GM04504 (cell line): ENCODE measurements at places on chromosomes 12 and 14.

- DNase-seq: no peak
Measured at GRCh38 chr12:132439333-132439904, 50.5 kb upstream of the FBRSL1 start.

DNA sequence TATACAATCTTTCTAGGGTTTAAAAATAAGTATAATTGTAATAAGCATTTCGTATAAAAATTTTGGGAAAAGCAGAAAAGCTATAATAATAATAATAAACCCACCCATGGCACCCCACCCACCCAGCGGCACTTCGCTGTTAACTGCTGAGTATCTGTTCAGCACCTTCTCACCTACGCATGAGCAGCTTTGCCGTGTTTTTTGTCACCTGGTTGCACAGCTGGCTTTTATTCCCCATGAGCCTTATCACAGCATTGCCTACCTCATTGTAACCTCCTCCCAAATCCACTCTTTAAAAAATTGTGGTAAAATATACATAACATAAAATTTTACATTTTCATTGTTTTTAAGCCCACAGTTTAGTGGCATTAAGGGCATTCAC lies 34.7 kb downstream of the CYP46A1 start:
- DNase-seq: no peak

- peak; percentile 11 for DNase-seq
Measured at GRCh38 chr14:76710056-76711010, 50.9 kb upstream of the VASH1 start.

DNA sequence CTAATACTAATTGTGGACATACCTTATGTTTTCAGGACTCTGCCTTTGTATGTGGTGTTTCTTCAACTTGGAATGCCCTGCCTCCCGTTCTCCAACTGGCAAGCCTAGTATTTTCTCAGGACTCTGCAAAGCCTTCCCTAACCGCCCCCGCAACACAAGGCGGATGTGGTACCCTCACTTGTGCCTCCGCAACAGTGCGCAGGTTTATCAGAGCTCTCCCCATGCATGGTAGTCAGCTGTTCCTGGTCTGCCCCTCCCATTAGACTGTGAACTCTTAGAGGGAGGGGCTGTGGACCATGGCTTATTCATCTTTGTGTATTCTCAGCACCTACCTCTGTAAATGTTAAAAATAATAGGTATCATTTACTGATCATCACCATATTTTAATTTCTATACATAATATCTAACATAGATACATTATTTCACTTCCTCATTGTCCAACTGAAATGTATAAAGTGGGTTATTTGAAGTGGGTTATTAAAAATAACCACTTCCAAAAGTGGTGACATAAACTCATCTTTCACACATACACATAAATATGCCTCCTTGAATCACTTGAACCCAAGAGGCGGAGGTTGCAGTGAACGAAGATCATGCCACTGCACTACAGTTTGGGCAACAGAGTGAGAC lies 9.0 kb downstream of the LPAR5 start:
- no peak for DNase-seq

DNA sequence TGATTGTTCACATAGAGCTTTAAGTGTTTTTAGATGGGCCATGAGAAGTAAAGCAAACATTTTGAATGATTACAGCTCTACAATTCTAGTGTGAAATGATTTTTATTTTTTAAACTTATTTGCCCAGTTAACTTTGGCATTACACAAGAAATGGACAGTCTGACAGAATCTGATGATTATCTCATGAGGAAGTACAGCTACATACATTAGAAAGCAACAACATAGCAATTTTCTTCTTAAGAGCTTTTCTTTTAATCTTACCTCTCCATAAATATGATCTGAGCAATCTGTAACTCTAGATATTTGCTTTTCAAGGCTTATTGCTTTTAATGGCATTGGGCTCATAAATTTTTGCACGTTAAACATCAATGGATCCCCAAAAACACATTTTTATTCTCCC lies 26.5 kb upstream of the PPP1R12A start:
- no peak for DNase-seq

DNA sequence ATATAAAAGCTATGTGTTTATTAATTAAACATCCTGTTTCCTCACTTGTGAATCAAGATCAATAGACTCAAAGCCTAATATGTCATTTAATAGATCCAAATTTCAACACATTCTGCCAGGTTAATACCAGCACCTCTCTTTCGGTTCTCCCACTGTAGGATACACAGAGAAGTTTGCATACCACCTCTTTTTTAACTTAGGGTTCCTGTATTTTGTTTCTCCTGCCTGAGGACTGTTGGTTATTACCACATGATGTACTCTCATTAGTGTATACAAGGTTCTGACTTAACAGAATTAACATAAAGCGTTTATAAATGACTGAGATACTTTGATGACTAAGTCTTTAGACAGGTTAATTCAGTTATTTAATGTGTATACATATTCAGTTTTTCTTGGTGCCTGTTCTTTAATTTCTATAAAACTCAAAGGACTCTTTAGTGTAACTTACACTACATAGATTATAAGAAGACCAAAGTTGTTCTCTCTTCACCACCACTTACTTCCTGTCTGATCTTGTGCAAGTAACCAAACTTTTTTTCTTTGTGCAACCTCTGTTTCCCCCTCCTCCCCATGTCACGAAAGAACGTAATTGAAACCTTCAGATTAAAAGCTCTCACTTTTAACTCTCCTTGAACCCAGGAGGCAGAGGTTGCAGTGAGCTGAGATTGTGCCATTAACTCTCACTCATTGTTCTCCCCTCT lies 89.8 kb upstream of the DNM1L start:
- DNase-seq: no peak

DNA sequence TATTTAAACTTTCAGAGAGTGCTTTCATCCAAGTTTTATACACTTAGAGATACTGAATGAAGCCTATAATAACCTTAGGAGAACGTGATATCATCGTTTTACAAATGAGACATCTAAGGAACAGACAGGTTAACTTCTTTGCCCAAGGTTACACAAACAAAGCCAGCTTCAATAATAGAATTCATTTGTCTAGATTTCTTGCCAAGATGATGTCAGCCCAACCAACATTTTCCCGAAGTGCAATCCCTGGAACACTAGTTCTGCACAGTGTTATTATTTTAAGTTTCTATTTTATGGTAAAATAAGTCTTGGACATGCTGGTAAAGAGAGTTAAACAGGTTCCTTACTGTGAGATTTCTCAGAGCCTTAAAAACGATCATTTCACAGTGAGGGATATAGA lies 174.6 kb downstream of the SLC25A21 start:
- no peak for DNase-seq

GRCh38 chr12:108649669-108650068 lies 16.0 kb upstream of the SELPLG start:
- DNase-seq: peak; percentile 69

DNA sequence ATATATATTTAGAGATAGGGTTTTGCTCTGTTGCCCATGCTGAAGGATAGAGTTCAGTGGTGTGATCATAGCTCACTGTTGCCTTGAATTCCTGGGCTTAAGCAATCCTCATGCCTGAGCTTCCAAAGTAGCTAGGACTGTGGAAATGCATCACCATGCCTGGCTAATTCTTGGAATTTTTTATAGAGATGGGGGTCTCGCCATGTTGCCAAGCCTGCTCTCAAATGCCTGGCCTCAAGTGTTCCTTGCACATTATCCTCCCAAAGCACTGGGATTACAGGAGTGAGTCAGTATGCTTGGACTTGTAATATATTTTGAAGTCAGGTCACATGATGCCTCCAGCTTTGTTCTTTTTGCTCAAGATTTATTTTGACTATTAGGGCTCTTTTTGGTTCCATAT lies 178.0 kb downstream of the RPAP3 start:
- peak; percentile 35 for DNase-seq

- no peak for DNase-seq
Measured at GRCh38 chr12:48973941-48974673, 2.6 kb upstream of the WNT10B start.

DNA sequence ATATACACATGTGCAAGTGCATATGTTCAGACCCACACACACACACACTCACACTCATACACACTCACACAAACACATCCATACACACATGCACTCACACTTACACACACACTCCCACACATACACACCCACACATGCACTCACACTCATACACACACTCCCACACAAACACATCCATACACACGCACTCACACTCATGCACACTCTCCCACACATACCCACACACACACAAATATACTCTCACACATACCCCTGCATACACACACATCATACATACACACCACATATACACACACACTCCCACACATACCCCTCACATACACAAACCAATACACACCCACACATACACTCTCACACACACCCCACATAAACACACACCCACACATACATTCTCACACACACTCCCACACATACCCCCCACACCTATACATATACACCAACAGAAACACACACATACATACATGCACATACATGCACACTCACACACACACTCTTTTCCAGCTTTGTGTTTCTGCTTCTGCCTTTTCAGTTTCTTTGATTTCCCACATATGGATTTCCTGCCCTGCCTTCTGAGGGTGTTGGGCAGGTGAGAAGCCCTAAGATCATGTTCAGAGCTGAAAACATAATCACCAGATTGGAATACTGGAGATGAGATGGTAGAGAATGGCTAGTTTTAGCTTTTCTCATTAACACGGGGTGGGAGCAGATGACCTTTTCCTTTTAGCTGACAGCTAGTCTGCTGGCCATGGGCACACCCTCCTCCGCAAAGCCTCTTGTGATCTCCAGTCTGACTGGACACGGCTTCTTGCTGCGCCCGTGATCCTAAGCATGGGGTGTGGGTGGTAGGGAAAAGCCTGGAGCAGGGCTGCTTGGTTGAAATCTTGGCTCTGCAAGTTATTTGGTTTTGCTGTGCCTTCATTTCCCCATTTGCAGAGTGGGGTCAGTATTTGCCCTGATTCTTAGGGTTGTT lies 214.0 kb downstream of the CHST11 start:
- DNase-seq: no peak

DNA sequence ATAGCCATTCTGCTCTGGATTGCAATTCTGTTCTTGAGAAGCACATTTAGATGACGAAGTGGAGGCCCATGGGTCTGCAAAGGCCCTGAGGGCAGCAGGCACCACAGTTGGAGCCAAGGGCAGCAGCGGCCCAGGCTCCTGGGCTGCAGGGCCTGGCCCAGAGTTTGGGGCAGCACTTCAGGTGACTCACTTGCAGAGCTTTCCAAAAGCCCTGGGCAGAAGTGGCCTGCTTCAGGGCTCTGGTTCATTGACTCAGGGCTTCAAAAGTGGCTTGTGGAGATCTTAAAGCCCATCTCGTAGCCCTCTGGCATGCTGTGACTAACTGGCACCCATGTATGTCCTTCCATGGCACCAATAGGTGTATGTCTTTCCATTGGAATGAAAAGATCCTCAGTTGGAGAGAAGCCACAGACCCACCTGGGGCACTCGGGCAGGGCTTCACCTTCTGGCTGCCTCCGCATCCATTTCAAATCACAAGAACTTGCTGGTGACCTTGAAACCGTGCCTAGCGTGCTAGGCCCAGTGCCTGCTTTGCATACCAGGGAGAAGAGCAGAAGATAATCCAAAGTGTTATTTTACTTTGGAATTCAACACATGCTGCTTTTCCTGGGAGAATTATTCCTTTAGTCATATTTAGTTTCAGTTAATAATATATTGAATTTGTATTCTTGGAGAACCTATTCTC lies 106.7 kb downstream of the PRMT8 start:
- DNase-seq: no peak

- no peak for DNase-seq
Measured at GRCh38 chr14:39140170-39140569, 26.0 kb downstream of the GEMIN2 start.

DNA sequence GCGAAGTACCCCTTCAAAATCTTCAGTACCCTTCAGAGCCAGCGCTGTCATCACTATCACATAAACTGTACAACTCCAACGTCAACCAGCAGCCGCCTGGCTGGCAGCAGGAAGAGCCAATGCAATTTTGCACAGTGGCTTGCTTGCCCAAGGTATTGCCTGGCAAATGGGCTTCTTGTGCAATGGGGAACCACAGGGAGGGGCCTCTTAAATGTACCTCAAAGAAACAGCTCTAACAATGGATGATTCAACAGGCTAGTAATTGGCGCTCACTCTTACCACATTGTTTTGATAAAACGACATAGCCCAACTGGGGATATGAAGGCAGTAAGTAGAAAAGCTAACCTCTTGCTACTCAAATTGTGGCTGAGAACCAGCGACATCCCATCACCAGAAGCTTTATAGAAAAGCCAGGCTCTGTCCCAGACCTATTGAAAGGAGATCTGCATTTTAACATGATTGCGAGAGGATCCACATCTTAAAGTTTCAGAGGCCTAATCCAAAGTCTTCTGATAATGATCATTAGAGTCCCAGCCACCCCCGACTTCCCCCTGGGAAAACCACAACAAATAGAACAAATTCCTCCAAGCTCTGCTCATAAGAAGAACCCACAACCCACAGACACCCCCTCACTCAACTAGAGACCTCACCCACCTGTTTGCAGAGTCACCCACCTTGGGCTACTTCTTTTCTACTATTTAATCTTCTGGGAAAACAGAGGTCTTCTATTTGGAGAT lies 125.3 kb upstream of the HIF1A start:
- peak; percentile 67 for DNase-seq

DNA sequence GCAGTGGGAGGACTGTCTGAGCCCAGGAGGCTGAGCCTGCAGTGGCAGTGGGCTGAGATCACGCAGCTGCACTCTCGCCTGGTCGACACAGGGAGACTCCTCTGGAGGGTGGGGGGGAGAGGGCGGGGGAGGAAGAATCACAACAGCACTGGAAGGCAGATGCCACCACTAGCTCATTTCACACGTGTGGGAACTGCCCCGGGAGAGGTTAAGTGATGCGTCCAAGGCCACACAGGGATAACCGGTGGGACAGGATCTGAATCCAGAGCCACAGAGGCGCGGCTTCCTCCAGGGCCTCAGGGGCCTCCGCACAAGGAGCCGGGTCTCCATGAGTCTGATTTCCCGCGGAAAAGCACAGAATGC lies 20.8 kb downstream of the STX2 start:
- no peak for DNase-seq

GRCh38 chr12:109630815-109631214 lies 57.2 kb downstream of the MVK start:
- DNase-seq: no peak

GRCh38 chr14:27553790-27554189 lies 956.0 kb upstream of the NOVA1 start:
- DNase-seq: no peak

- no peak for DNase-seq
Measured at GRCh38 chr14:61671082-61671481, 24.2 kb upstream of the HIF1A start.

GRCh38 chr14:76773188-76773885 lies 12.1 kb downstream of the VASH1 start:
- DNase-seq: peak; percentile 55

DNA sequence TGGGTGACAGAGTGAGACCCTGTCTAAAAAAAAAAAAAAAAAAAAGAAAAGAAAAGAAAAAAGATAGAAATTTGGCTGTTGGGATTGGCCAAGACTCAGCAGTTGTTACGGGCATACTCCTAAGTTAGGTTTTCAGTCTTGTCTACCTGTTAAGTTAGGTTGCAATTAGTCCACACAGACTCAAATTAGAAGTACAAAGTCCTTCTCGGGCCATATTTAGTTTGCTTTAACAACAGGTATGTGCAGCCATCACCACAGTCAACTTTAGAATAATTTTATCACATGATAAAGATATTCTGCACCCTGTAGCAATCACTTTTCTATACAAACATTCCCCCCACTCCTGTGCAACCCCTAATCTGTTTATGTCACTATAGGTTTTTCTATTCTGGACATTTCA lies 85.2 kb downstream of the WNK1 start:
- no peak for DNase-seq
